ENCODE measurements at places on chromosomes 7 and 10.
A peak's percentile ranks its signal among the peaks of the same experiment; 100 is the strongest.

DNA sequence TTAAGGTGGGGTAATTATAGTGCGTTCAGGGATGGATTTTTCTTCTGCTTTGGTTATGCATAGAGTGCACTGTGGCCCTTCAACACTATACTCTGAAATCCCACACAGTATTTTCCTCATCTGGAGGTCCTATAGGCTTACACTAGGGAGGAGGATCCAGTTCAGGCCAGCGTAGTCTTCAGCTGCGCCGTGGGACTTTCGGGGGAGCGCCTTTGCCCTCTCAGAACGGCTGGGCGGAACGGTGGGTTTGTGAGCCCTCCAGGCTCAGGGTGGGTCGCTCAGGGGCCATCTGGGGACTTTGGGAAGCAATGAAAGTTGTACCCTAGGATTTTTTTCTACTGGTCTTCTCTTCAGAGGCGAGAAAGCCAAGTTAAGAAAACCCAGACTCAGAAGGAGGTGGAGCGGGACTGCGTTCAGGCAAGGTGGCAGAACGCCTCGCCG, 652 bp upstream of the VPS26A start:
- no peak for DNase-seq

DNA sequence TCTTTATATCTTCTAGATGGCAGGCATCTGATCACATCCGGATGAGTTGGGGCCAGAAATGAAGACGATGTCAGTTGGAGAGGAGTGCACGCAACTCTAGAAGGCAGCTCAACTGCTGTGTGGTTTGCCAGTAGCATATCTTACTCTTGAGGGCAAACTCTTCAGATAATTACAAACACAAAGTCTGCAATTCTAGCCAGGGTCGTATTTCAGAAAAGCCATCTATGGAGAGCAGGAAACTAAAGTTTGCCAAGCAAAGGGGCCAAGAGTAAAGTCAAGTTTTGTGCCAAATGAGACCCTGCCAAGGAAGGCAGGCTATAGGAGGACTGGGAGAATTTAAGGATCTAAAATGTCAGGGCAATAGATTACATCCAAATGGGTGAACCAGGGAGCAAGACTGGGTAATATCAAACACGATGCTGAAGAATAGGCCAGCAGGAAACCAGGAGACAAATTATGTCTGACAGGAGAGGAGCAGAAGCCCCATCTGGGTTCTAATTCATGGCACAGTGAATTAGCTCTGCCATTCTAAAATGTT, 312.5 kb upstream of the SEMA3C start:
- DNase-seq = no peak

- no peak for DNase-seq
Observed at GRCh38 chr7:129771928-129772479, 160.5 kb downstream of the NRF1 start.

DNA sequence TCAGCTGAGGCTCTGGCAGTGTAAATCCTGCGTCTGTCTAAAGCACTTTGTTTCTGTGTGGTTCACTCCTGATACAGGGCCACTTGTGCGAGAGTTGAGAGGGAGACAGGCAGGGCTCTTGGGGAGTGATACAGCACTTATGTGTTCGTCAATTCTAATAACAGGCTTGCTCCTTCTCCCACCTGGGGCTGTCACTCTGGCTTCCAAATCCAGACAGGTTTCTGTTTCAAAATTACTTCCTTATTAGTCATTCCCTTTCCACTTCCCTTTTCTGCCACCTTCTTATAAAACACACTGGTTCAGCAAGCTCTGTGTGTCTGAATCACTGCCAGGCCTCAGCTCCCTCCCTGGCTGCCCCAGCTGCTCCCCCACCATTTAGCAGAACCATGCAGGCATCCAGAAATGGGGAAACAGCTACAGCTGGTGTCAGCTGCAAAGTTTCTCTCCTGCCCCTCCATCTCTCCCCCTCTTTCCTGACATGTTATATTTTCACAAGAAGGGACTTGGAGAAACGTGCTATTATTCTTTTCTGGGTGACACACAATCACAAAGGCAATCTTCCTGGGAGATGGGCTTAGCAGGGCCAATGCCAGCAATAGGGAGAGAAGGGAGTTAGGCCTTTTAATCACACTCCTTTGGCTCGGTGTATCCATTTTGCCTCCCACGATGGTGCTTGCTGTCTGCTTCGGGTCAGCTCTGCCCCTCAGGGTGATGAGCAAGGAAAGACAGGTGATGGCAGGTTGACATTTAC, 58.4 kb upstream of the ZNRF2 start:
- peak; percentile 99 for DNase-seq

DNA sequence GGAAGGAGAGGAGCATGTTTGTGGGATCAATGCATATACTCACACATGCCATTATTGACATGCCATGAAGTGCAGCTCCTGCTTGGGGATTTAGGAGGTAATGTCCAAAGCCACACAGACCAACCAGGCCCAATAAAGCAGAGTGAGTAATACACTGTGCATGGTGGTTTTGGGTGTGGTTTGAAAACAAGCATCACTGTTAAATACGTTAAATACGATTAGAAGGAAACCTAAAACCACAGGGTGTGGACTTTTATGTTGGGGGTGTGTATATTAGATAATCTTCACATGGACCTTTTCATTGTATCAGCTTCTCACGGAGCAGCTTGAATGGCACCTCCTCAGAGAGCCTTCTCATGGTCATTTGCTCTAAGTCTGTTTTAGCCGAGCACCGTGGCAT, 10.4 kb upstream of the EIF3A start:
- peak; percentile 74 for DNase-seq

DNA sequence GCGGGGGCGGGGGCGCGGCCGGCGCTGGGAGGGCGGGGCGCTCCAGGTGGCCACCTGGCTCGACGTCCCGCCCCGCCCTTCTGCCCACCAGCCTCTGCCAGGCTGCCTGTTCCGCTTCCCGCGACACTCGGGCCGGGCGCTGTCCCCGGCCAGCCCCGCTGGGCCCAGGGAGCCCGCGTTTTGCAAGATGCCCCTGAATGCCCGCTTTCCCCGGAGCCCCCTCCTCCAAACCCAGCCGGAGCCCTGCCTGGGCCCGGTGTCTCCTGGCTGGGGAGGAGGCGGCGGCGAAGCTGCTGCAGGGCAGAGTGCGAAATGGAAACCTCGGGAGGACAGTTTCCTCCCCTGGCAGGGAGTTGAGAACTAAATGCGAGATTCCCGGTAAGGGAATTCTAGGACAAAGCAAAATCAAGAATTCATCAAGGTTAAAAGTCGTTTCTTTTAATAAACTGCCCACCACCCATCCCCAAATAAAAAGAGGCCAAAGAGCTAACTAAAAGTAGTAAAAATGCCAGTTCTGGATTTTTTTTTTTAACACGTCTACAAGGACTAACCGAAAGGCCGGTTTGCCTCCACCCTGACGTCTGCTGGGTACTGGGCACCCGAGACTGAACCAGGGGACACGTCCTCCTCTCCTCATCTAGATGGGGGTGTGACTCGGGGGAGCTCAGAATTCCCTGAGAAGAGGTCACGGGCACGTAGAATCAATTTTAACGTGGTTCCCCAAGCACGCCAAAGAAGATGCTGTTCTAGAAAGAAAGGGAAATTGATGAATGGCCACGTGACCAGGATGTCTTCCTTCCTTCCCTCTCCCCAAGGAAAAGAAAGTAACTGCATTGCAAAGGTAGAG, 200.4 kb upstream of the NFE2L3 start:
- no peak for DNase-seq

DNA sequence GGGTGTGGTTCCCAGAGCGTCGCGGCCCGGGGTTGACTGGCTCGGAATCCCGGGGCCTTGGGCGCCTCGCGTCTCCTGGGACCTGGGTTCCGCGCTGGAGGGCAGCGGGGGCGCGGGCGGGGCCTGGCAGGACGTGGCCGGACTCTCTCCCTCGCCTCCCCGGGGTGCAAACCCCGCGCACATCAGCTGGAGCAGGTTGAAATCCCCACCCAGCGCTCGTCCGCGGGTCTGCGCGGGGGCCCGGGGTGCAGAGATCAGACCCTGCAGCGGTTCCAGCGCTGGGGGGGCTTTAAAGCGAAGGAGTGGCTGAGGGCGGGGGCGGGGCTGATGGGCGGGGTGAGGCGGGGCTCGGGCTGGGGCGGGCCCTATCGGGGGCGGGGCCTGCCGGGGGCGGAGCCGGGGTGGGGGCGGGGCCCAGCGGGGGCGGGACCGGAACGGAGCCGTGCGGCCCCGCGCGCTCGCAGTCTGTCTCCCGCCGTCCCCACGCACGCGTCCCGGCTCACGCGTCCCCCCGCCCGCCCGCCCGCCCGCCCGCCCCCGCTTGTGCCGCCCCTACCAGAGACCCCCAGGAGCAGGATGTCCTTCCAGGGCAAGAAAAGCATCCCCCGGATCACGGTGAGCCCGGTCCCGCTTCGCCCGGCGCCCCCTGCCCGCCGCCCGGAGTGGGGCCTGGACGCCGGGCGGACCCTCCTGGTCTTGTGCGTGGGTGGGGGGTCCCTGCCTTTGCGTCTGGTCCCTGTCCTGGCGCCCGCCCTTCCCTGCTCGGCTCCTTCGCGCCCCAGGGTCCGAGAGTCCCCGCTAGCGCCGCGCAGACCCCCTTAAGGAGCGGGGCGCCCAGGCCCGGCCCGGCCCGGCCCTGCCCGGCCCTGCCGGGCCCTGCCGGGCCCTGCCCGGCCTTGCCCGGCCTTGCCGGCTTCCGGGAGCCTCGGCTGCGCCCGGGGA, at the start of gene DPYSL4:
Gene DPYSL4, plus strand, starts transcription at position 461 of the 942 bp plus-strand sequence. Its CDS starts 116 bp downstream, at position 577.
- no peak for DNase-seq

DNA sequence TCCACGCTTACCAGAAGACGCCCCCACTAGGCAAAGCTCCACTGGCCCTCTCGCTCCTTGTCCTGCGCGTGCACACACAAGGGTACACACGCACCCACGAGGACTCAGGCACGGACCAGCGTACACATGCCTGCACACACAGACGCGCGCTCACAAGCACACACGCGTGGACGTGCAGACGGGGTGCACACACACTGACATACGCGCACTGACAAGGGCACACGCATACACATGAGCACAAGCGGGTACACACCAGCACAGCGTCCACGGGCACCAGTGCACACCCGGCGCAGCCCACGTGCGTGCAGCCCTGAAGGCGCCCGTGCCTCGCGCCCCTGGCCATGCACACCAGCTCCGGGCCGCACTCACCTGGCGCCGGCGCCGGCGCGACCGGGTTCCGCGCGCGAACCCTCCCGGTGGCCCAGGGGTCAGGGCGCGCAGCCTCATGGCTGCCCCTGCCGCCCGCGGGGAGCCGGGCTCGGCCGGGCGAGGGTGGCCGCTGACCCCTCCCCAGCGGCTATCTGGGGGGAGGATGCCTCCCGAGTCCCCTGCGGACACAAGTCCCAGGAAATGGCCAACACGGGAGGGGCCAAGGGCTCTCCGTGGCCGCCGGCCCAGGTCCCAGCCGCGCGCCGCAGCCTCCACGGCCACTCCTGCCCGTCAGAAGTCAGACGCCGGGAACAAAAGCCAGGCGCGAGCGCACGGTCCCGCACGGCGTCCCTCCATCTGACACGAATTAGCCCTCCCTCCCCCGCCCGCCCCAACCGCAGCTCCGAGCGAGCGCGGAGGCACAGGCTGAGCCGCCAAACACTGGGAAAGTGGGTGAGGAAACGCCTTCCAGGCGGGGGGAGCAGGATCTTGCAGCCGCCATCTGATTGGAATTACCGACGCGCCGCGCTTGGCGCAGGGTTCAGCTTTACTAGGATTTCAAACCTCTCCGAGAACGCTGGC, 45.0 kb downstream of the TNS3 start:
- DNase-seq = no peak

DNA sequence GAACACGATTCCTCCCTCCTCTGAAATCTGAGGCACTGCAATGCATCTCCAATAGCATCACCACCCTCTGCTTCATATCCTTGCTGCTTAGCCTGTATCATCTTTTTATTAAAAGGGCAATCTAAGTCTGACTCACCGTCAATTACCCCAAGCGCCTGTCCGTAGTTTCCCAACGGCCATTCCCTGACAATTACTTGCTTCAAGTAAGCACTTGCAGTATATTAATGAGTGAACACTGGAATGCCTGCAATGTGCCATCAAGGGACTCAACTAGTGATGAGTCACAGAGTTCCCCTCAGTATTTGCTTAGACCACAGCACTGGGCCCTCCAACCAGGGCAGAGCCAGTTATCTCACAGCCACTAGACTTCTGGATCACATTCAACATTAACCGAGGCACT, 19.5 kb upstream of the PPP1R3C start:
- no peak for DNase-seq

- no peak for DNase-seq
Observed at GRCh38 chr7:129797214-129797789, 155.5 kb downstream of the UBE2H start.

GRCh38 chr10:37643187-37643586, 214.2 kb downstream of the ZNF248 start:
- DNase-seq = no peak

DNA sequence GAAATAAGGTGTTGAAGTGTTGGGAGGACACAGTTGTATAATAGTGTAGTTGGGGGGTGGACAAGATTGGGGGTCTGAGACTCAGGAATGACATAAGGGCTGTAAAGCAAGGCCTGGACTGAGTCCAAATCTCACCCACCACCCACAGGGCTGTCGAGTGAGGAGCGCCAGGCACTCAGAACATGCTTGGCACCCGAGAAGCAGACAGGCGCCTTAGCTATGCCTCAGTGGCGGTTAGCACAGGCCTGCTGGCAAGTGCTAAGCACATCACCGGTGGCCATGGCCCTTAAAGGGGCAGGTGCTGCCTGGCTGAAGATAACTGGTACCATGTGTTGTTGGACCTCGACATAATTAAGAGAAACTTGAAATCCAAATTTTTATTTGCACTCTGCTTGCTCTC, 90.7 kb downstream of the COL13A1 start:
- DNase-seq = no peak

GRCh38 chr10:132259702-132260482, 47.9 kb downstream of the STK32C start:
- no peak for DNase-seq

DNA sequence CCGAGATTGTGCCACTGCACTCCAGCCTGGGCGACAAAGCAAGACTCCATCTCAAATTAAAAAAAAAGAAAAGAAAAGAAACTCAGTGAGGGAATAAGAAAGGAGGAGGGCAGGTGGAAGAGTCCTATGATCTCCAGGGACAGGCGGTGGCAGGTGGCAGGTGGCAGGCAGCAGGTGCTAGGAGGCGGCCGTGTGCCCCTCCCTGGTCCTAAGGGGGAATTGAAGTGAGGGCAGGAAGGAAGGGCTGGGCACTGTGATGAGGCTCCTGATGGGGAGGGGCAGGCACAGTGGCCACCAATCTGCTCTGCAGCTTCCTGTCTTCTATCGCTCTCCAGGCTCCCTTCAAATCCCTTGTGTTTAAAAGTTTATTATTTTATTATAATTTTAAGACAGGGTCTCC, 41.2 kb upstream of the UBE3C start:
- no peak for DNase-seq

- DNase-seq = no peak
Observed at GRCh38 chr10:132303361-132304115, 4.2 kb downstream of the STK32C start.

GRCh38 chr7:117992635-117993376, 119.6 kb upstream of the CTTNBP2 start:
- DNase-seq = no peak

GRCh38 chr7:107946451-107946850, 55.5 kb downstream of the DLD start:
- DNase-seq = no peak

GRCh38 chr10:88759366-88760101, at the start of gene LIPN:
LIPN (plus strand) TSS chr10:88760020; CDS start chr10:88761406, 1,386 bp downstream.
- DNase-seq = peak; percentile 98
